ENCODE measurements at places on chromosomes 6 and 20.

GRCh38 chr20:11882651-11883050, 35.0 kb upstream of the BTBD3 start:
- no peak for DNase-seq

GRCh38 chr6:160781298-160781697, 79.3 kb downstream of the PLG start:
- no peak for DNase-seq

- no peak for DNase-seq
Measured at GRCh38 chr20:840858-841567, 7.5 kb downstream of the FAM110A start.

GRCh38 chr6:144394210-144394609, 109.1 kb downstream of the UTRN start:
- no peak for DNase-seq

GRCh38 chr6:3368685-3369084, 88.2 kb downstream of the SLC22A23 start:
- no peak for DNase-seq

DNA sequence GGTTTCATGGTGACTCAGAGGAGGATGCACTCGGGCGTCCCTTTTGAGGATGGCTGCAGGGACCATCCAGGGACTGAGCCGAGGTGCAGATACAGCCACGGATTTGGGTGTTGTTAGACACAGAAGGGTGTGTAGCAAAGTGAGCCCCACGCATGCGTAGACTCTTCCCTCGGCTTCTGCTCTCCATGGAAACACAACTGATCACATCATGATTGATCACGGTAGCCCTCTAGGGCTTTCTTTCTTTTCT, 606 bp upstream of the ULBP1 start:
- no peak for DNase-seq

- DNase-seq = no peak
Measured at GRCh38 chr6:11011787-11012234, 32.3 kb downstream of the ELOVL2 start.

GRCh38 chr20:56875052-56875659, 246.1 kb downstream of the TFAP2C start:
- no peak for DNase-seq

DNA sequence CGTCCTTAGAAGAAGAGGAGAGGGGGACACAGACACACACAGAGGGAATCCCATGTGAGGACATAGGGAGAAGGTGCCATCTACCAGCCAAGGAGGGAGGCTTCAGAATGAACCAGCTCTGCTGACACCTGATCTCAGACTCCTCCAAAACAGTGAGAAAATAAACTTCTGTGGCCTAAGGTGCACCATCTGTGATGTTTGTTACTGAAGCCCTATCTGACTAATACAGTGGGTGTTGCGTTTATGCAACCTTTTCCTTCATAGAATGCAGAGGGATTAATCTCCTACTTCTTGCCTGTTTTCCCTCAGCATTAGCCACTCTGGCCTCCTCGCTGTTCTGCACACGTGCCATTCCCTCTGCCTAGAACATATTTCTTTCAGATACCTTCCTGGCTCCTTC, 81.5 kb upstream of the EDN1 start:
- DNase-seq = no peak

DNA sequence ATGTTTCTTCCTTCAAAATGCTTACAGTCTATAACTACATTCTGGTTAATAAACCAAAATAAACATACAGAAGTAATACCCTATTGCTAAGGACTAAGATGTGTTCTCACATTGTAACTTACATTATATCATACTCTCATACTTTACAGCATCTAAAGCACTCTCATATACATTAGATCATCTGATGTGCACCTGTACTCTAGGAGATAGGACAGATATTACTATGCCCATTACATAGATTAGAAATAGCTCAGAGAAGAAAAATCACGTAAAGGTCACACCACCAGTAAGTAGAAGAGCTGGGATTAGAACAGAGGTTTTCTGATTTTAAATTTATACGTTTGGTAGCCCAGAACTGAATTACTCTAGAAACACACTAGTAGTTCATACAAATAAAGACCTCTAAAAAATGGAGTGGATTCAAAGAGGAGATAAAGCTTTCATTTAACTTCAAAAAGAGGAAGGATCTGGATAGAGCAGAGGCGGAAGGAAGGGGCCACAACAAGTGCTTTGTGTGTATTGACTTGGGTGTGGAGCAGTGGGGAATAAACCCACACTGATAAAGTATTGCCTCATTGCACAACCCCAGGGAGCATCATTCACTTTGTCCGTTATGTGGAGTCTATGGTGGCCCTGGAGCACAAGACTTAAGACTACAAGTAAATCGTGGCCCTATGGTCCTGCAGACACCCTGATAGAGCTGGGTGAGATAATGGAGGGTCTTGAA, 30.9 kb downstream of the SLC2A12 start:
- DNase-seq = no peak

DNA sequence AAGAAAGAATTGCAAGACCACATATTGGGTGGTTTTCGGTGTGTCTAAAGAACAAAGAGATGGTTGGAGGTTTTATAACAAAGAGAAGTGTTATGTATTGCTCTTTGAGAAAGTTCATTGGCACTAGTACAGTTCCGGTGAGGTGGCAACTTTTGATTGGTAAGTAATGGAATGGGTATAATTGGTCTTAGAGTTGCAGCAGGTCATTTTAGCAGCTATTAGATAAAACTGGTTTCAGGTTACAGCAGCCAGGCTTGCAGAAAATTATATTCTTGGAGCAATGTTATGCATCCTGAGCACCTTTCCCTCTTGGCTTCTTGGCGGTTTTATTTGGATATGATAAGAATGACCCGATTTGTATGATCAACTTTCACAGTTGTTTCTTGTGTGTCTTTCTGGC, 12.3 kb upstream of the SSTR4 start:
- DNase-seq = no peak

- no peak for DNase-seq
Measured at GRCh38 chr6:82705579-82705978, 342.0 kb downstream of the TPBG start.

GRCh38 chr6:110939429-110940200, 18.9 kb upstream of the GTF3C6 start:
- no peak for DNase-seq

- no peak for DNase-seq
Measured at GRCh38 chr6:155378724-155379123, 64.4 kb upstream of the TFB1M start.

GRCh38 chr6:165611294-165611693, 51.7 kb downstream of the PDE10A start:
- DNase-seq = no peak

- DNase-seq = no peak
Measured at GRCh38 chr20:41671143-41671542, 53.0 kb upstream of the CHD6 start.

- no peak for DNase-seq
Measured at GRCh38 chr20:43655937-43656336, 11.0 kb upstream of the MYBL2 start.

- DNase-seq = no peak
Measured at GRCh38 chr6:14092316-14092715, 25.3 kb upstream of the CD83 start.

GRCh38 chr20:10985536-10985935, 311.7 kb upstream of the JAG1 start:
- DNase-seq = no peak

All from omental fat pad (tissue), 4 donors.